ENCODE measurements at places on chromosomes 12 and 14.

DNA sequence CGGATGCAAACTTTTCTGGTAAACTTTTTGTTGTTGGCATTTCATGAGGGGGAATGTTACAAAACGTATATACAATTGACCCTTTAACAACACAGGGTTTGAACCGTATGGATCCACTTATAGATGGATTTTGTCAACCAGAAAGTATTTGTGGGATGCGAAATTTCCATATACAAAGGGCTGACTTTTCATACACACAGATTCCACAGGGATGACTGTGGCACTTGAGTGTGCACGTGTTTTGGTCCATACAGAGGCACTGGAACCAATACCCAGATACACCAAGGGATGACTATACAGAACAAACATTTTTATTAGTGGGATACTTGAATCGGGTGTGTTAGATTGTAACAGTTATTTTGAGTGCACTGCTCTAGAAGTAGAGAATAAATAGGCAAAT lies 29.8 kb upstream of the CCT2 start:
- DNase-seq = peak; percentile 74

DNA sequence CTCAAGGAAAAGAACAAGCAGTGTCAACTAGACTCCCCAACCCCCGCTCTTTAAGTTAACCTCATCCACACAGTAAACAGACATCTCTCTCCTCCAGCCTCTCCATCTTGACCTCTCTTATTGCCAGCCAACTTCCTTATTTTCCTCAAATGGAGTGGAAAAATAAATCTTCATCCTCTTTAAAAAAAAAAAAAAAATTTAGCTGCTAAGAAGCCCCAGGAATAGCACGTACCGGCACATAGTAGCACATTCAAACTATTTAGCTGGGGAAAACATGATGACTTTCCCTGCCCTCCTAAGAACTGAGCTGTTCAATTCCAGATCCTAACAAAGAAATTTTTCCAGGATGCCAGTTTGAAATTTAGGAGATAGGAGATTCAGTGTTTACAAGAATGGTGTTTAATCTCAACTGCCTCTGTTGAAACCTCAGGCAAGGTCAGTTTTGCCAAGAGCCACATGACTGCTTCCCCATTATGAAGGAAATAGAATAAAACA lies 90.8 kb downstream of the EPS8 start:
- no peak for DNase-seq

DNA sequence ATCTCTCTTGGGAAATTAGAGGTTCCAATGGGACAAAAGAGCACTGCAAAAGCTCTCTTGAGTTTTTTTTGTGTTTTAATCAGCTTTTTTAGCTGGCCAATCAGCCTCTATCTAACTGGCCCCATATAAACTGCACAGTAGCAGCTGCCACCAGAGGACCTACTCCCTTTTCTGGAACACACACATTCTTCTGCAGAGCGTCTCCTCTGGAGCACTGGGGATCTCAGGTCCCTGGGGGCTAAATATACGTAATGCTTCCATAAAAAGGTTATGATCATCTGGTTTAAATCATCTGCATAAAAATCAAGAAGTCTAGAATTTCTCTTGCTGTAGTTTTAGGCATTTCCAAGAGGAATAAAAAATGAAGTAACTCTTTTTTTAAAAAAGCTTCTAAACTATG lies 32.3 kb downstream of the TSPAN8 start:
- peak; percentile 14 for DNase-seq

GRCh38 chr12:22576473-22576872 lies 32.1 kb upstream of the C2CD5 start:
- no peak for DNase-seq

- peak; percentile 65 for DNase-seq
Measured at GRCh38 chr12:50825372-50825838, 17.3 kb upstream of the TMPRSS12 start.

DNA sequence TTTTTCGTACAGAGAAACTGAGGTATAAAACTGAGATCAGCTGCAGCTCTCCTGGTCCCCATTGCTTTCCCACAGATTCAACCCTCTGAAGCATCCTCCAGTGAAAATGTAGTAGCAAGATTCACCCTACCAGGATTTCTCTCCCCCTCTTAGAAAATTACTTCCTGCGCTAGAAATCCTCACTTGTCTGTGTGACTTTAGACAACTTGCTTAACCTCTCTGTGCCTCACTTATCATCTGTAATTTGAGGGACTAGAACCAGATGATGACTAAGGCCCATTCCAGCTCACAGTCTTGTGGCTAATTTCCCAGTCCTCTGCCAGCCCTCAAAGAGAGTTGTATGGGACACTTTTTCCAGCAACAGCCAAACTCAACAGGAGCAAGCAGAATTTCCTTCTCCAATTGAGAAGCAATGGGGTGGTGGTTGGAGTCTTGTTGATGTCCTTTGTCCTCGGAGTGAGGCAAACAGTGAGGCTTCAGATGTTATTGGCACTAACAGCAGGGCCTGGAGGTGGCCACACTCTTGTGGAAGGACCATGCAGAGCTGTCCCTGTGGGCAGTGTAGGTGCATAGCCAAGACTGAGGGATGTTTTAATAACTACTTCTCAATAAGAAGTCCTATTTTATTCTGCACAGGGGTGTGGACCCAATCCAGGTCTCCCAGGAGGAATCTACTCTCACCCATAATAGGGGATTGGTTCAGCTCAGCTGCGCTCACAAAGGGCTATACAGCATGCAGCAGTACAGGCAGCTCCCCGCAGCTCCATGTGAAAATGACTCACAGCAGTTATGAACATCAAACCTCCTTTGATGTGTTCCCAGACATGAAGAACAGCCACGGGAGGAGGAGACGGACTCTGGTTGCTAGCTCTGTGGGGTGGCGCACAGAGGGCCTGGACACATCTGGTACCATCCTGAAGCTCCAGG lies 200.1 kb downstream of the DAD1 start:
- no peak for DNase-seq

- peak; percentile 78 for DNase-seq
Measured at GRCh38 chr12:104219908-104220404, 4.4 kb downstream of the TXNRD1 start.

- DNase-seq = no peak
Measured at GRCh38 chr14:23009483-23009938, 432 bp downstream of the C14orf93 start.

DNA sequence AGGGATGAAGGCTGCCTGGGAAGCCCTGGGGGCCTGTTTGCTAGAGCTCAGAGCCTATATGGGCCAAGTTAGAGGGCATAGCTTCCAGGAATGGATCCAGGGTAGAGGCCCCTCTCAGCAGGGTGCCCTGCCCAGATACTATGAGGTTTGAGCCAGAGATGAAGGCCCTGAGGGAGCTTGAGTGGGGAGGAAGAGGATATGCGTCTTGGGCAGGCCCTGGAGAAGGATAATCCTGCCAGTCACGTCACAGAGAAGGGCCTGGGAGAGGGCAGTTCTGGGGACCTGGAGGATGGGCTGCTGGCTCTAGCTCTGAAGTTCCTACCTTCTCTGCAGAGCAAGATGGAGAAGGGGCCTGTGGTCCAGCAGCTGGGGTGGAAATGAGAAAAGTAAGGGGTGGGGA lies 5.9 kb upstream of the CACNB3 start:
- DNase-seq = no peak

- DNase-seq = no peak
Measured at GRCh38 chr14:95268350-95268749, 51.4 kb downstream of the CLMN start.

- DNase-seq = no peak
Measured at GRCh38 chr12:24480766-24481449, 468.0 kb downstream of the BCAT1 start.

DNA sequence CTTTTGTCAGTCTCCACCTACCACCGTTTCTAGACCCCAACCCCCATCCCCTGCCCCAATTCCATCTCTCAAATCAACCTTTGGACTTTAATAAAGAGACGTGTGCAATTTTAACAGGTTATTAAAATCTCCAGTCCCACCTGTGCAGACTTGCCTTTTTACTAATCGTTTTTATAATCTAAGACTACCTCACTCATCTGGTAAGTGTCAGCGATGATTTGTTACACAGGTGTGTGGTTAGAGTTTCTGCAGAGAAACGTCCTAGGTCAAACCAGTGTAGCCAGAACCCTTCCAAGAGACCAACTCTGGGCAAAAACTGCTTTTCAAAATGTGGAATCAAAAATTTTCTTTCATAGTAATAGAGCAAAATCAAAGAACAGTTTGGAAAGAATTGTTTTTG lies 60.4 kb upstream of the PELI2 start:
- DNase-seq = no peak

DNA sequence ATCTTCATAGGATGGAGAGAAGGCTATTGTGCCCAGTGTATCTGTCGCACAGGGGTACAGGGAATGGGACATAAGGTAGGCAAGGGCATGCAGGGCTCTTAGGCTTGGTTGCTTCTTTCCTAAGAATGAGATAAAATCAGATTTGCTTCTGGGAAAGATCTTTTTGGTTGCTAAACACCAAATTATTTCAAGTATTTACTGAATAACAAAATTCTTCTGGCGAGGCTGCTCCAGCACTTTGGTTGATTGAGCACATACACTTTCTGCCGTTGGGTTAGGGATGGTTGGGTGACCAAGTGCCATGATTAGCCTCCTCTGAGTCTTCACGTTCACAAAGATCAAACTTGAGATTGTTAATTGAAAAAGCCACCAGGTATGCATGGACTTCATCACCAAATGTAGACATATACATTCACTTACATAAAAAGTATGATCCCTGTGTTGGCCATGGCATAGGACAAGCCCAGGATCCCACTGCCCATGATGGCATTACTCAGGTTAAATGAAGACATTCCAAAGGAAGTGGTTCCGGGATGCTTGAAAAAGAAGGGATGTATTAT lies 38.2 kb downstream of the SLC38A4 start:
- DNase-seq = no peak

DNA sequence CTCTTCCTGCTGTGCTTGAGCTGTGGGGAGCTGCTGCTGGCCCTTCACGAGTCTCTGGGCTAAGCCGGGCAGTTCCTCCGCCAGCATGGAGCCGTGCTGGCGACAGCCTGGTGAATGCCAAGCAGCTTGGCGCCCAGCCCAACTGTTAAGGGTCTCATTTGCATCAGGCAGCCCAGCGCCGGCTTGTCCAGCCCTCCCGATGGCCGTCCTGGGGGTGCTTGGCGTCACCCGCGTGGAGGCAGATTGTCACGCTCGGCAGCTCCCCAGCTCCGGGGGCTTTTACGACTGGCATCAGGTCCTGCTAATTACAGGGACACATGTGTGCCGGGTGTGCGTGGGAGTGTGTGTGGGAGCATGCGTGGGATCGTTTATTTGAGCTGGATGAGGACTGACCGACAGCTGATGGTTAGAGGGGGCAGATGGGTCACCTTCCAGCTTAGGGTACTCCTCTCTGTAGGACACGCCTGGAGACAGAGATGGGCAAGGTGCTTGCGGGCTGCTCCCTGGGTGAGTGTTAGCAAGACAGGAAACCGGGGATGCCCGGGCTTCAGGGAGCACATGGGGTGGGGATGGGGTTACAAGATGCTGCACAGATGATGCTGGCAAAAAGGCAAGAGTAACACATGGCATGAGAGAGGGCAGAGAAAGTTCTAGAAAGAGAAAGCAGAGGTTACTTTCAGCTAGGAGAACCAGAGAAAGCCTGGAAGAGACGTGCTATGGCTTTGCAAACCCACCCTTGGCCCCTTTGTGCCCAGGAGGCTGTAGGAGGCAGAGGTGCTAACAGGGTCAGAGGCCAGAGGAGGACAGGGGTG lies 64.1 kb downstream of the KIF26A start:
- DNase-seq = no peak

GRCh38 chr12:5586201-5586600 lies 154.3 kb downstream of the NTF3 start:
- peak; percentile 6 for DNase-seq

DNA sequence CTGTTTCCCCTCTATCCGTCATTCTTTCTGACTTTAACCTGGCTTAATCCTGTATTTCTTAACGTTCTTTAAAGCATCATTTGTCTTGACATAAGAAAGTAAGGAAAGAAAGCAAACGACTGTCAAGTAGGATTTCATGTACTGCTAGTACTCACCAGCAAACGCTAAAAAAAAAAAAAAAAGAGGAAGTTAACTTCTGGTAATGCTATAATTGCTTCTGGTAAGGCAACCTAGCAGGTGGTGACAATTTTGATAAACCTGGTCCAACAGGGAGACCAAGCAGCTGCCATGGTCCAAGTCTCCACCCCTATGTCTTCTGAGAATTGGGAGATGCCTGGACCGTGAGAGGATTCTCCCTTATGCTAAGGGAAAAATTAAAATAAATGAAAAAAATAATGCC lies 306.6 kb downstream of the DAD1 start:
- DNase-seq = no peak

DNA sequence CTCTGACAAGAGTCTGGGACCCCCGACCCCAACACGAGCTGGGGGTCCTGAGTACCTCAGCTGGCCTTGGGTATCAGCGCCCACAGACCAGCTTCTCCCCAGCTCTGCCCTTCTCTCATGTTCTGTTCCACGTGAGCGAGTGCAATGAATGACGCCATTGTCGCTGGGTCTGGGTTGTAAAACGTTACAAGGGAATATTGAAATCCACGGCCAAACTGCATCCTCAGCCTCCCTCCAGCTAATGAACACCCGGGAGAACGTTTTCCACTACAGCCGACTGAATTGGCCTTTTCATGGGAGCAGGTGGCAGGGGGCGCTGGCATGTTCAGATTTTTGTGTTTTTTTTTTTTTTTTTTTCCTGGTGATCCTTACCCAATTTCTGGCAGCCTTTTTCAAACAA lies 34.7 kb downstream of the TBX5 start:
- no peak for DNase-seq

- DNase-seq = no peak
Measured at GRCh38 chr12:40561395-40561966, 130.8 kb upstream of the CNTN1 start.

DNA sequence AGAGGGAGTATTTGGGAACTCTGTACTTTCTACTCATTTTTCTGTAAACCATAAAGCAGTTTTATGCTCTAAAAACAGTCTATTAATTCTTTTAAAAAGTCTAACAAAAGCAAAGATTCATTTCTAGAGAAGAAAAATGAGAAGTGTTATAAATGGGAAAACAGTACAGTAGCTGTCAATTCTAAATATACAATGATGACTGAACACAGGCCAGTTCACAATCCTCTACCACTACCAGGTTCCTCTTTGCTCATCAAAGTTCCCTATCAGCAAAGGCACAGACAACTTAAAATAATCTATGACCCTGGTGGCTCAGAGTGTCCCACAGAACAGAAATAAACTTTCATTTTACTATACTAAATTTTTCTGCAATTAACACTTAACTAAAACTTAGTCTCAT lies 12.5 kb downstream of the NAA25 start:
- no peak for DNase-seq

- peak; percentile 35 for DNase-seq
Measured at GRCh38 chr12:49706351-49707127, 666 bp downstream of the FMNL3 start.

DNA sequence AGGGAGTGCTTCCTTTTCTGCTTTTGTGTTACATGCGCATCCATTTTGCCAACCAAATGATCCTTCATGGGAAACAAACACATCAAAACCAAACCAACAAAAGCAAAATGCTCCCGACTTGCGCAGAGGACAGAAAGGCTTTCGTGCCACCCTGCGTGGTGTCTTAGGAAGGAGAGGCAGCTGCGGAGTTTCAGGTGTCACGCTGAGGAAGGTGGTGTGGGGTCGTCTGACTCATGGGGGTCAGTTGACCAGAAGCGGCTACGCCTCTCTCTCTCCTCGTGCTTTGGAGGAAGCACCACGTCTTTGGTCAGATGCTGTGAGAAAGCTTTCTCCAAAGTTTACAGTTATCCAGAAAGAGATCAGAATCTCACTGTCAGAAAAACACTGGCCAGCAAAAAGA lies 7.9 kb downstream of the EMP1 start:
- peak; percentile 72 for DNase-seq

GRCh38 chr12:123089631-123090353 lies 61.1 kb downstream of the PITPNM2 start:
- DNase-seq = peak; percentile 97

GRCh38 chr14:70827752-70828151 lies 18.4 kb upstream of the MAP3K9 start:
- DNase-seq = no peak
